Activated T-helper 1 cell treated with anti-CD3 and anti-CD28 coated beads, Interleukin-2, amount 50 U/mL, for 16 hours (primary cell): ENCODE measurements at places on chromosomes 2 and 18.

- no peak for DNase-seq
Observed at GRCh38 chr2:158599609-158600008, 142.9 kb downstream of the PKP4 start.

GRCh38 chr2:27086724-27087593 is at the start of gene KHK:
Gene KHK (plus strand): TSS chr2:27086772. CDS start chr2:27087260, 488 bp downstream.
- DNase-seq, result no peak

DNA sequence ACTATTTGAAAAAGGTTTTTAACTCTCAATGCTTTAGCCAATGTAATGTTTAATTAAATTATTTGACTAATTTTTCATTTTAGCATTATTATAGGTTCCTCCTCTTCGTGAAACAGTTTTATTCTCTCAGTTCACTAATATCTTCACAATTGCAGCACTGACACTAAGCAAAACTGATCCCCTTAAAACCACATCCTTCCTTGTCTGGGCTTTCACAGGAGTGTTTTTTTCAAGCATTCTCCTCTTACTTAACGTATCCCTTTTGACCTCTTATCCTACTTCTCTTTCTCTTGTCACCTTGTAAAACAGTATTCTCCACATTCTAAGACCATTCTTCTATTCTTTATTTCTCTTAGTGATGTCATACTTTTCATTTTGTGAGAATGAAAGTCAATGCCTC is 112.8 kb downstream of the DSC3 start:
- DNase-seq, result no peak

- no peak for DNase-seq
Observed at GRCh38 chr18:39414009-39414700, 1848.6 kb upstream of the CELF4 start.

DNA sequence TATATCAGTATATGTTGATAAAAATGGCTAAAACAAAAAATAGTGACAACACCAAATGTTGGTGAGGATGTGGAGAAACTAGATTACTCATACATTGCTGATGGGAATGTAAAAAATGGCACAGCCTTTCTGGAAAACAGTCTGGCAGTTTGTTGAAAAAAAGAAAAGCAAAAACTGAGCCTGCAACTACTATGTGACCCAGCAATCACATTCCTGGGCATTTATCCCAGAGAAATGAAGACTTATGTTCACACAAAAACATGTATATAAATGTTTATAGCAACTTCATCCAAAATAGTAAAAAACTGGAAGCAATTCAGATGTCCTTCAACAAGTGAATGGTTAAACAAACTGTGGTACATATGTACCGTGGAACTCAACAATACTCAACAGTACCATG is 7.5 kb upstream of the KDSR start:
- no peak for DNase-seq

DNA sequence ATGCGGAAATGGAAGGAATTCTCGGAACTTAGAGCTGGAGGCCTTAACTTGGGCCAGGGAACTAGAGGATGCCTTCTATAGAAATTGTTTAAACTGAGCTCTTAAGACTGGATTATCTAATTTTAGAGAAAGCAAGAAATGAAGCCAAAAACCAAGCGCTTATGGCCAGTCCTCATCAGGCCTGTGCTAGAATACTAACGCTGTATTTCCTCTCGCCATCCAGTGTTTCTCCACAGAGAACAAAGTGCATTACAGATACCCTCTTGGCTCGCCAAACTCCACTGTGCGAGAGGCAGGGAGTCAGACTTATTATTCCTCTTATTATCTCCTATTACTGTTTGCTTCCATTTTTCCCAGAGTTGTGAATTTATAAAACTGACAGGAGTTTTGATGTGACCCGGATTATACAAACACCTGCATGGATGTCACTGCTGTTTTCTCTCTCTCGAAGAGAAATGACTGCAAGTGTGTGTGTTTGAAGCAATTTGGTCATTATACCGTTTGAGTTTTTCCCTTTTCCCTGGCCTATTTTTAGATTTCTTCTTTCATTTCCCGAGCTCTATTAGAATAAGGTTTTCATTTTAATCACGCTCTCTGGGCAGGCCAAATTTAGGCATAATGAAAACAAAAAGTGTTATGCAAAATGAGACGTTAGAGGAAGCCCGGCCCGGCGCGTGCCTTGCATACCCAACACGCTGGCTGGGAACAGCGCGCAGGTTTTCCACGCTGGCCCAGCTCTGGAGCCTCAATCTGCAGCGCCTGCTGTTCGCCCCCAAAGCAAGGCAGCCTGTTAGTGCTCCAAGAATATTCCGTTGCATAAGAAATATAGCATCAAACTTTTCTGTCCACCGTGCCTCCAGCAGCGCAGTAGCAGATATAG is 103.3 kb downstream of the ALK start:
- no peak for DNase-seq

DNA sequence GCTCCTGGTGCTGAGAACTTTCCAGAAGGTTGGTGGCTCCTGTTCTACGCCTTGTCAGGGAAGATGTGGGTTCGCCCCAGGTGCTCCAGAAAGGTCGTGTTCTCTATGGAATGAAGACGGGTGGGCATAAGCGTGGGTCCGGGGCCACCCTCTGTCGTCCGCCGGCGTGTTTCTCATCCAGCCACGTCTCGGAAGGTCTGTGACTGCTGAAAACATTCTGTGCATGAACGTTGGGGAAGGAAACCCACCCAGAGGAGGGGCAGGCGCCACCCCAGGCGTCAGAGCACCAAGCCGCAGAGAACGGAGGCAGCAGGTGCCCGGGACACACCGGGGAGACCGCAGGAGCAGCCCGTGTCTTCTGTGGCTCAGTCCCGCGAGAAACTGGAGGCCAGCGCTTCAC is 118.2 kb downstream of the RTP5 start:
- no peak for DNase-seq

DNA sequence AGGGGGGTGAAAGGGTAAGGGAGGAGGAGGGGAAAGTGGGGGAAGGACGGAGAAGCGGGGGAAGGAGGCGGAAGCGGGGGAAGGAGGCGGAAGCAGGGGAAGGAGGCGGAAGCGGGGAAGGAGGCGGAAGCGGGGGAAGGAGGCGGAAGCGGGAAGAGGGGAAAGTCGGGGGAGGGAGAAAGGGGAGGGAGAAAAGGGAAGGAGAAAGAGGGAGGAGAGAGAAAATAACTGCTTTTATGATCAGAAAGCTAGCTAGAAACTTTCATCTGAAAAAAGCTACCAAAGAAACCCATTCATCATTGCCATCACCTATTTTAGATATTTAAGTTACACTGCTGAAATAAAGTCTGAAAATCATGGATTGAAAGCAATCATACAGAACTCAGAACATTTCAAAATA is 72.5 kb downstream of the USP34 start:
- DNase-seq, result no peak

GRCh38 chr2:127106457-127106990 is 430 bp downstream of the BIN1 start:
- no peak for DNase-seq

GRCh38 chr2:118558846-118559245 is 288.6 kb downstream of the EN1 start:
- DNase-seq, result no peak

- no peak for DNase-seq
Observed at GRCh38 chr2:36348721-36349120, 6.9 kb upstream of the CRIM1 start.

- DNase-seq, result no peak
Observed at GRCh38 chr18:275486-275885, 7.6 kb upstream of the THOC1 start.

DNA sequence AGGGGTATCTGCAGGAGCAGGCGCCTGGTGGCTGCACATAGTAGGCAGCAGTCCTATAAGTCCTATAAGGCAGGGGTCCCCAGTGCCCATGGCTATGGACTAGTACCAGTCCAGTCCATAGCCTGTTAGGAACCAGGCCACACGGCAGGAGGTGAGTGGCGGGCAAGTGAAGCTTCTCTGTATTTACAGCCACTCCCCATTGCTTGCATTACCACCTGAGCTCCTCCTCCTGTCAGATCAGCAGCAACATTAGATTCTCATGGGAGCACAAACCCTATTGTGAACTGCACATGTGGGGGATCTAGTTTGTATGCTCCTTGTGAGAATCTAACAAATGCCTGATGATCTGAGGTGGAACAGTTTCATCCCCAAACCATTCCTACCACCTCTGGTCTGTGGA is 33.1 kb downstream of the STK25 start:
- no peak for DNase-seq

- no peak for DNase-seq
Observed at GRCh38 chr18:3384664-3385563, 65.1 kb upstream of the TGIF1 start.

DNA sequence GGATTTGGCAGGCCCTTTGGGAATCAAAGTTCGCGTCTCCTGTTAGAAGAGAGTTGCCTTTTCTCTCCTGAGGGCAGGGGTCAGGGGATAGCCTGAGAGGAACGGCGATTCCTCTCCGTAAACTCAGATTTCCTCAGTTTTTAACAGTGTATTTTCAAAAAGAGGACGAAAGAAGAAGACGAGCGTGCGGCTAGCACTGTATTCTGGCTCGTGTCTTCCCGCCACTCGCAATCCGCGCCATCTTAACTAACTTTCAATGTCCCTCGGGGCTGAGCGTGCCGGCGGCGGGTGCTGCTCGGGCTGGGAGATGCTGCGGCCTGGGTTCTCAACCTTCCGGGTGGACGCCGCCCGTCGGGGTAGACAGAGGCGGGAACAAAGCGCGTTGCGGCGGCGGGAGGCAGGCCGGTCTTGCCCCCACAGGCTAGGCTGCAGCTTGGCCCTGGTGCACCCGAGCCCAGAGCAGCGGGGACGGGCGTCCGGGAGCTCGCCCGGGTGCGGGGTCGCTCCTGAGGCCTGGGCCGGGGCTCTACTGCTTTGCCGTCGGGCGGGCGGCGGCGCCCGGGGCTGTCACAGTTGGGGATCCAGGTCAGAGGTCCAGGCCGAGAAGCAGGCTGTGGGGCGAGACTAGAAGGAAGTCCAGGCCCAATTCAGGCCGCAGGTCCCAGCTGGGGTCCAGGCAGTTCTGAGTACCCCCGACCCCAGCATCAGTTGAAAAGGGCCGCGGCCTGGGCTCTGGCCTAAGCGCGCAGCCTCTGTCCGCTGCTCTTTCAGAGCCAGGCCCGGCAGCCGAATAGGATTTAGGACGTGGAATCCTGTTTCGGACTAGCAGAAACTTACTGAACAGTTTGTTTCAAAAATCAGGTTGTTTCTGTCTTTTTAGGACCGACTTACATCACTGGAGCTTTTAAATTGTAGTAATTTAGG is 11.8 kb downstream of the TBR1 start:
- DNase-seq, result no peak

GRCh38 chr2:175027755-175028154 is 22.6 kb upstream of the CHN1 start:
- no peak for DNase-seq

GRCh38 chr18:27750014-27750413 is 426.9 kb downstream of the CDH2 start:
- no peak for DNase-seq

- no peak for DNase-seq
Observed at GRCh38 chr18:46715062-46715461, 41.8 kb downstream of the ST8SIA5 start.

- DNase-seq, result no peak
Observed at GRCh38 chr2:20365249-20365817, 14.7 kb upstream of the PUM2 start.

DNA sequence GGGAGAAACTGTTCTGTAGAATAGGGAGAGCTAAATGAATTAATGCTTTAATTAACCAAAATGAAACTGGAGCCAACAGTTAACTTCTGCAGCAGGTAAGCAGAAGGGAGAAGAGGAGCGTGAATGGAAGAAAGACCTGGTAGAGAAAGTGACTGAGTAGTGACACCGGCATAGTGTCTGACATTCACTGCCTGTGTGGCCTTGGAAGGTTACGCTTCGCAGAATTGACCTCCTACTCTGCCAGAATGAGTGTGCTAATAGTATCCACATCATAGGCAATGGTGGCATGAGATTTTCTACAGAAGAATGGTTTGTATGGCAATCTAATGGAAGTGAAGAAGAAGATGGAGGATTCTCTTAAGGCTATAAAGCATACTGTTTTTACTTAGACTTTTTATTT is 614.4 kb downstream of the CPS1 start:
- no peak for DNase-seq

GRCh38 chr18:39341129-39341528 is 1775.5 kb upstream of the CELF4 start:
- DNase-seq, result no peak

DNA sequence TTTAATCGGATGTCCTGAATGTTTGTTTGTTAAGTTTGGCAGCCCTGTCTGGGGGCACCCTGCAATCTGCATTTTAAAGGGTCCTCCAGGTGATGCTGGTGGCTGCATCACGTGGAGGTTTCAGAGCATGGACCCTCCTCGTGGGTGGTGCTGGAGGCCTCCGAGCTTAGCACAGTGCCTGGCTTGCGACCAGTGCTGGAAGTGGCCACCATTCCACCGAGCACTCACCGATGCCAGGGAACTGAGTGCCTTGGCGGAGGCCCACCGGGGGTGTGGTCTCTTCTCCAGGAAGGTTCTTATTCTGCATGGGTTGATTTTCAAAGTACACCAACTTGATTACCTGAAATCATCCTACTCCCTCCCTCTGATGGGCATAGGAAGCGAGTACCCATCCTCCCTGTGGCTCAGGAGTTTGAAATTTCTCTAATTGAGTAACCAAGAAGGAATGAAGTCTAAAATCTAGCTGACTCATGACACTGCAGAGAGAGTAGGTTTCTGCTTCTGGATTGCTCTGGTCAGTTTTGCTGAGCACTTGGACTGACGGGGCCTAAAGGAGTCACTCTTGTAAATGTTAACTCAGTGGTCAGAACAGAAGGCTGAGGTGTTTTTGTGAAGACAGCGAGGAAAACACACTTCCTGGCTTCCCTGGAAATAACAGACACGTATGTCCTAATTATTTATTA is 58.1 kb upstream of the SLC66A3 start:
- DNase-seq, result no peak

DNA sequence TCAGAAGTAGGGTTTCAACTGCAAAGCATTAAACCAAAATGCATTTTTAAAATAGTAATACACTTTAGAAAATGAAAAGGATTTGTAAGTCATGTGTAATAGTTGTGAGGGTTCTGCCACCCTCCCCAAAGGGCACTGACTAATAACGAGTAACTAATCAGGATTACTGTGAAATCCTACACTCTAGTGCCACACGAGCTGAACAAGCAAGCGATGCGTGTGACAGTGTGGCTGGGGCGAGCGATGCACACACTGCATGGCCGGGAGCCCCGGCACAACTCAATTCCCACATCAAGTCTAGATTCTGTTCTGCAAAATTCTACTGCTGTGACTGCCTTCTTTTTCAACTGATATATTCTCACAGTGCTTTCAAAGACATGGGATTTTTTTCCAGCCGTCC is 156.4 kb downstream of the SEPTIN10 start:
- no peak for DNase-seq
